ENCODE measurements at places on chromosomes 11 and 22.
A peak's percentile ranks its signal among the peaks of the same experiment; 100 is the strongest.

DNA sequence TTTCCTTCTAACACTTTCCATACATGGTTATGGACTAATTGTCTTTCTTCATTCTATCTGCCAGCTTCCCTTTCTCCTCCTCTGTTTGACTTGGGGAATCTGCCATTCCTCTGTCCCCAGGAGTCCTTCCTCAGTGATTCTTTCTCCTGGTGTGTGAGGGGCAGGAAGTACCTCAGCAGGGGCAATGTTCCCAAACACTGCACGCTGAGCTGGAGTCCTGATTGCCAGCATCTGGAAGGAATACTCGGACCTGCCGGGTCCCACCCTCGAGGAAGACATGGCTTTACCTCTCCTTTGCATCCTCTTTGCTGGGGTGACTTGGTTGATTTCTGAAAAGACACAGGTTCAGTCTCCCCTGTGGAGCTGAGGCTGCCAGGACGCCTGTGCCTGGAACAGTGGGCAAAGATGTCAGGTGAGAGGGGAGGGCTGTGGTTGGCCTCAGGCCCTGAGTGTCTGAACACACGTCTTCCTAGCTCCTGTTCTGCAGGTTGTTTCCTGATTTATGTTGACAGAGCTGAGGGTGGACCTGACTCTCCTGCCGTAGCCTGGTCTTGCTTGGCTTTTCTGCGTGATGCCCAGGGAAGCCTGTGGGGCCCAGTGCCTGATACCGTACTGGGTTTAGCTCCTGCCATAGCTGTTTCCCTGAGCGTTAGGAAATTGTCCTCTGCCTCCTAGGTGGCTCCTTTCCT lies 4.3 kb downstream of the COX8A start:
- no peak for DNase-seq
- peaks cover 15% of the 10 kb centered on the region for H3K4me1 ChIP-seq

- H3K36me3 ChIP-seq, result peaks cover 22% of the 10 kb centered on the region
- no peak for DNase-seq
- H3K4me3 ChIP-seq, result no peak overlapping the region
- H3K27me3 ChIP-seq, result no peaks in the 10 kb centered on the region
Observed at GRCh38 chr11:17915500-17916143, 97.2 kb downstream of the SERGEF start.

GRCh38 chr11:548700-549603 lies 11.6 kb downstream of the LMNTD2 start:
- H3K27me3 ChIP-seq, result no peaks in the 10 kb centered on the region
- H3K4me3 ChIP-seq, result no peak overlapping the region
- no peak overlapping the region for H3K27ac ChIP-seq
- DNase-seq, result no peak

DNA sequence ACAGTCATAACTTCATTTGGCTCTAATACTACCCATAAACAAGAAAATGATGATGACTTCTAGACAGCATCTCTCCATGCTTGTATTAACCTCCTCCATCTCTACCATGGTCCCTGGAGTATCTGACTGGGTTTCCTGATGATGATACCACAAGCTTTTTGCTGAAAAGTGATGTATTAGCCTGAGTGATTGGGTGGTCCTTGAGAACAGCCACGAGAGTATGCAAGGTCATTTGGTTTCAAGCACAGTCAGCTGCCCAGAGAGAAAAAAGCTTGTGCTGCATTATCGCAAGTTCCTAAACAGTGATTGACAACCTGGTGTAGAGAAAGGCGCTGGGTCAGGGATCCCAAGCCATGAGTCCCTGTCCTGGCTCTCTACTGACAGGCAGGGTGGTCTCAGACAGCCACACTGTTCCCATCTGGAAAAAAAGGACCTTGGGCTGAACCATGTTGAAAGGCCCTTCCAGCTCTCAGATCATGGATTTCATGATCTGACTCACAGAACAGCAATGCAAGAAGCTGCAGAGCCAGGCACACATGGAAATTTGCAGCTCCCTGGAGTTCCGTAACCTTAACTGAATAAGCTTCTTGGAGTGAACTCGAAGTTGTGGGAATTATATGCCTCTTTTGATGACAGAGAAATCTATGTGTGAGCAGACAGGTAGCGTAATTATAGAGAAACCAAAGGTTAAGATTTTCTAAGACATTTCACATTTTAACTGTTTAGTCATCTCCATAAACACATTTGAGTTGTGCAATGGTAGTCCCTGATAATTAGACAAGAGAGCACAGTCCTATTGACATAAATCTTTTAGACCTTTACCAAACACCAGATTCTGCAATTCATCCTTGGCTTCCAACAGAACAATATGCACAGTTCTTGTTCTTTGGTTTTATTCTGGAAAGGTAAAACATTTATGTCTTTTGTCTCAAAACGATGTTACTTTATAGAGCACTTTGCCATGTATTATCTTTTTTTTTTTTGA lies 54.1 kb upstream of the UBASH3B start:
- peaks cover 8% of the 10 kb centered on the region for H3K27me3 ChIP-seq
- DNase-seq, result no peak
- H3K36me3 ChIP-seq, result no peaks in the 10 kb centered on the region

- peak overlapping the region; percentile 99 for H3K27ac ChIP-seq
- H3K4me3 ChIP-seq, result no peak overlapping the region
- DNase-seq, result no peak
- H3K27me3 ChIP-seq, result no peaks in the 10 kb centered on the region
- H3K36me3 ChIP-seq, result no peaks in the 10 kb centered on the region
Observed at GRCh38 chr11:69299023-69299461, 5.1 kb downstream of the MYEOV start.

GRCh38 chr22:40050258-40050657 lies 55.5 kb downstream of the FAM83F start:
- H3K4me1 ChIP-seq, result peaks cover 85% of the 10 kb centered on the region
- peak; percentile 87 for DNase-seq
- peaks cover 3% of the 10 kb centered on the region for H3K36me3 ChIP-seq
- no peaks in the 10 kb centered on the region for H3K27me3 ChIP-seq
- peak overlapping the region; percentile 59 for H3K4me3 ChIP-seq

DNA sequence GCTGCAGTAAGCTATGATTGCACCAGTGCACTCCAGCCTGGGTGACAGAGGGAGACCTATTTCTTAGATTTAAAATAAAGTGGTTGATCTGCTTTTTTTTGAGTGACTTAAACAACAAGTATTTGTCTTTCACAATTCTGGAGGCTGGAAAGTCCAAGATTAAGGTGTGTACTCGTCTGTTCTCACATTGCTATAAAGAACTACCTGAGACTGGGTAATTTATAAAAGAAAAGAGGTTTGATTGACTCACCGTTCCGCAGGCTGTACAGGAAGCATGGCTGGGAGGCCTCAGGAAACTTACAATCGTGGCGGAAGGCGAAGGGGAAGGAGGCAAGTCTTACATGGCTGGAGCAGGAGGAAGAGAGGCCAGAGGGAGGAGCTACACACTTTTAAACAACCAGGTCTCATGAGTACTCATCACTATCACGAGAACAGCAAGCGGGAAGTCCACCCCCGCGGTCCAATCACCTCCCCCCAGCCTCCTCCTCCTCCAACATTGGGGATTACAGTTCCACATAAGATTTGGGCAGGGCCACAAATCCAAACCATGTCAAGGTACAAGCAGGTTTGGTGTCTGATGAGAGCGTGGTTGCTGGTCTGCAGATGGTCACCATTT lies 19.7 kb upstream of the OSBPL5 start:
- H3K4me3 ChIP-seq, result no peak overlapping the region
- peaks cover 1% of the 10 kb centered on the region for H3K27me3 ChIP-seq
- H3K27ac ChIP-seq, result no peak overlapping the region
- no peaks in the 10 kb centered on the region for H3K36me3 ChIP-seq
- no peaks in the 10 kb centered on the region for H3K4me1 ChIP-seq

- no peaks in the 10 kb centered on the region for H3K4me1 ChIP-seq
- no peak for DNase-seq
- H3K27ac ChIP-seq, result no peak overlapping the region
- H3K4me3 ChIP-seq, result no peak overlapping the region
- H3K36me3 ChIP-seq, result no peaks in the 10 kb centered on the region
- H3K27me3 ChIP-seq, result no peaks in the 10 kb centered on the region
Observed at GRCh38 chr11:5500393-5500801, 9.4 kb downstream of the UBQLN3 start.

- H3K36me3 ChIP-seq, result no peaks in the 10 kb centered on the region
- DNase-seq, result peak; percentile 15
- H3K4me1 ChIP-seq, result peaks cover 6% of the 10 kb centered on the region
- H3K4me3 ChIP-seq, result no peak overlapping the region
- no peaks in the 10 kb centered on the region for H3K27me3 ChIP-seq
- H3K27ac ChIP-seq, result no peak overlapping the region
Observed at GRCh38 chr11:58980159-58980843, 41.0 kb downstream of the GLYATL1 start.

GRCh38 chr11:69311767-69312385 lies 17.9 kb downstream of the MYEOV start:
- no peaks in the 10 kb centered on the region for H3K36me3 ChIP-seq
- peaks cover 28% of the 10 kb centered on the region for H3K4me1 ChIP-seq
- no peak overlapping the region for H3K4me3 ChIP-seq
- no peak overlapping the region for H3K27ac ChIP-seq
- H3K27me3 ChIP-seq, result no peaks in the 10 kb centered on the region

DNA sequence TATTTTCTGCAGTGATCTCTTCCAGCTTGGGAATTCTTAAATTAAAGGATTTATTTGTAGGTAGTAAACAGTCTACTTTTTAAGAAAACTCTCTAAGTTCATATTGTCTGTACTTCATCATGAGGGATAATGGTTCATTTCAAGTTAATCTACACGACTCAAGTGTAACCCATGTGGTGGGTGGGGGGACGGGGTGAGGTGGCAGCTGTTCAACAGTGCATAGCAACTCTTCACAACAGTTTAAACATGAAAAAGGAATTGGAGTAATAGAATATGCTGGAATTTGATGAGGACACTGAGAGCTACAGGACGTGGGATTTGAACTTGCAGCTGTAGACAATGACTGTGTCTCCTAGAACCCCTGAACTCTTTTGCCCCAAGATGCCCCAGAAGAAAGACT lies 20.8 kb downstream of the BARX2 start:
- peaks cover 3% of the 10 kb centered on the region for H3K27me3 ChIP-seq
- H3K4me3 ChIP-seq, result no peak overlapping the region
- H3K36me3 ChIP-seq, result no peaks in the 10 kb centered on the region

DNA sequence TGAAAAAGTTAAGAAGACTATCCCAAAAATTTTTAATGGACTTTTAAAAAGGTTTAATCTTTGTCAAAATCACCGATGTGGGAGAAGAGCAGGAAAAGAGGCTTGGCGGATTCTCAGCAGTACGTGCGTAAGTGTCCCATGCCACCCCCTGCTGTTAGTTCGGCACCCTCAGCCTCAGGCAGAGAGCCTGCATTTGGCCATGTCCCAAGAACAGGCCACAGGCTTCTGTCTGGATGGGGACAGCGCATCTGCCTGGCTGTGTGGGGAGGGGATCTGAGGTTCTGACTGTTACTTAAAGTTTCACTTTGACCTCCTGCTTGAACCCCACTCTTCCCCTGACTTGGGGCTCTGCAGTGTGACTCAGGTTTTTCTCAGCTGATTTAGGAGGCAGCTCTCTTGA lies 35.3 kb downstream of the EXT2 start:
- H3K27ac ChIP-seq, result no peak overlapping the region
- no peaks in the 10 kb centered on the region for H3K4me1 ChIP-seq
- no peak overlapping the region for H3K4me3 ChIP-seq

- no peak overlapping the region for H3K4me3 ChIP-seq
- no peak overlapping the region for H3K27ac ChIP-seq
- no peaks in the 10 kb centered on the region for H3K27me3 ChIP-seq
- no peaks in the 10 kb centered on the region for H3K4me1 ChIP-seq
- no peaks in the 10 kb centered on the region for H3K36me3 ChIP-seq
- DNase-seq, result no peak
Observed at GRCh38 chr11:21056644-21057043, 387.3 kb downstream of the NELL1 start.

- no peaks in the 10 kb centered on the region for H3K4me1 ChIP-seq
- H3K4me3 ChIP-seq, result no peak overlapping the region
- no peak overlapping the region for H3K27ac ChIP-seq
- no peaks in the 10 kb centered on the region for H3K27me3 ChIP-seq
- H3K36me3 ChIP-seq, result no peaks in the 10 kb centered on the region
- no peak for DNase-seq
Observed at GRCh38 chr22:18994701-18995326, 58.7 kb upstream of the PRODH start.

DNA sequence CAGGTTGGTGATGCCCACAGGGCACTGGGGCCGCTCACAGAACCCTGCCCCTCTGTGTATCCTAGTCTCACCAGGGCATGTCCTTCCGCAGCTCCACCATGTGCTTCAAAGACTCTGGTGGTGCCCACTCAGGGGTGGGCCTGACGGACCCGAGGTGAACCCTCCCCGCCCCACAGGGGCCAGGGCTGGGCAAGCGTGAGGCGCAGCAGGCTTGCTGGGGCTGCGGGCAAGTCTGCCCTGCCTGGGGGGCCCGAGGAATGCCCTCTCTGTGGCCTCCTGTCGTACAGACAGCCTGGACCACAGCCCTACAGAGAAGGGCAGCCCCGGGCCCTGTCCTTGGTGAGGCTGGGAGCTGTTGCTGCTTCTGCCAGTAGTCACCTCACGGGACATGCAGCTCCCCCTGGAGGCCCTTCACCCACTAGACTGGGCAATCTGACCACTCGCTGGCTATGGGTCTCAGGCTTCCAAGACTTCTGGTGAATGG lies 40.2 kb downstream of the TBX1 start:
- no peak overlapping the region for H3K4me3 ChIP-seq
- no peaks in the 10 kb centered on the region for H3K27me3 ChIP-seq
- H3K36me3 ChIP-seq, result peaks cover 2% of the 10 kb centered on the region

DNA sequence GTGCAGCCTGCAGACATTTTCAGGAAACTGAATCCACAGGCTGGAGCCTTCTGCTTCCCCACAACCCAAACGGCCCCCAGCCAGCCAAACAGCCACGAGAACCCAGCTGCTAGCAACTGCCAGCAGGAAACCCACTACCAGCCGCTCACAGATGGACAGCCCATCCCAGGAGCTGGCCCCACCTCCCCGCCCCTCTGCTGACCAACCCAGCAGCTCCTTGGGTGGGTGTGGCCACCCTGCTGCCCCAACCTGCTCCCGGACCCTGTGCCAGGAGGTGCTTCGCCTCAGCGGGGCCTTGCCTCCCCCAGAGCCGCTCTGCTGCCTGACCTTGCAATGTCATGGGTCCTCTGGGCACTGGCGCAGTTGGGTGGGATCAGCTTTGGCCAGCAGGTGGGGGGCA lies 8.2 kb upstream of the CCDC188 start:
- H3K27ac ChIP-seq, result no peak overlapping the region
- no peak for DNase-seq
- no peaks in the 10 kb centered on the region for H3K36me3 ChIP-seq
- no peaks in the 10 kb centered on the region for H3K27me3 ChIP-seq

DNA sequence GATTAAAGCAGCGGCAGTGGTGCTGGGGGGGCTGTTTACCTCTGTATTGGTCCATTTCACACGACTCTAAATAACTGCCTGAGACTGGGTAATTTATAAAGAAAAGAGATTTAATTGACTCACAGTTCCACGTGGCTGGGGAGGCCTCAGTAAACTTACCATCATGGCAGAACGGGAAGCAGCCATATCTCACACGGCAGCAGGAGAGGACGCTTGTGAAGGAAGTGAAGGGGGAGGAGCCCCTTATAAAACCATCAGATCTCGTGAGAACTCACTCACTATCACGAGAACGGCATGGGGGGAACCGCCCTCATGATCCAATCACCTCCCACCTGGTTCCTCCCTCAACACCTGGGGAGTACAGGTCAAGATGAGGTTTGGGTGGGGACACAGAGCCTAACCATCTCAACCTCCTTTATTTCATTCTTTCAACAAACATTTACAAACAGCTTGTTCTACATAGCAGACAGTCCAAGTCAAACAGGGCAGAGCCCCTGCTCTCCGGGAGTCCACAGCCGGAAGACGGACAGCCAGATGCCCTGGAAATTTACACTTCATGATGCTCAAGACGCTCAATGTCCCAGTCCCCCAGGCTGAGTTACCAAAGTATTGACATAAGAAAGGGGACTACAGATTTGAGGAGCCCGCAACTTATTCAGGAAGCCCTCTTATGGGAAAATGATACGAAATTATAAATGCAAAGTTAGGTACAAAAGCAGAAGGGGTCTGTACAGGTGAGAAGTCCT lies 26.3 kb upstream of the HMGXB4 start:
- DNase-seq, result peak; percentile 11
- no peaks in the 10 kb centered on the region for H3K36me3 ChIP-seq
- no peak overlapping the region for H3K4me3 ChIP-seq
- H3K27me3 ChIP-seq, result no peaks in the 10 kb centered on the region
